ENCODE measurements at places on chromosomes 2 and 18.
A peak's percentile ranks its signal among the peaks of the same experiment; 100 is the strongest.

DNA sequence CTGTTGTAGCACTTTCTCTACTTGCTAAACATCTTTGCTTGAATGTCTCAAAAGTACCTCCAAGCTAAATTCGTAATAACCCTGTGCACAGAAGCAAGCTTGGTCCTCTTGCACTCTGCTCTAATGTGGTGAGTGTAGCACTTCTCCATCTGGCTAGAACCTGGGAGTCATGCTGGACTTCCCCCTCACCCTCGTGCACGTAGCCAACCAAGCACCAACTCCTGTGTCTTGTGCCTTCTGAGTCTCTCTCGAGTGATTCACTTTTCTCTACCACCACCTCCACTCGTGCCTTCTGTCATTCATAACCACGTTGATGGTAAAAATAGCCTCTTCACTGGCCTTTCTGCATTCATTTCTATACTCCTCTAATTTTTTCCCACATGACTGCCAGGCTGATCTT is 91.9 kb upstream of the KCNE4 start:
- DNase-seq = peak; percentile 35

DNA sequence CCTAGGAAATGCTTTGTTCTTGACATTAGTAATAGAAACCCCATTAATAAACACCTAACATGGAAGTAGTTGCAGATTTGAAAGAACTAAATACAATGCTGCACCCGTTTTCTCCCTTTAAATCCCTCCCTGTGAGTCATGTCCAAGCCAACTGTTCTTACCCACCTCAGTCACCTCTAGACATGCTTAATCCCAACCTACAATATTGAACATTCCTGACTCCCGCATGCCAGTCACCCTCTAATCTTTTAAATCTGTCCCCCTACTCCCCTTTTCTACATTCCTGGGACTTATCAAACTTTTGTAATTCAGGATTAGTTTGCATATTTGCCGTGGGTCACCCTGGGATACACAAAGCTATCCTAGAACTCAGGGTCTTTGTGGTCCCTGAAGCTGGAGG is 374.6 kb downstream of the IRS1 start:
- no peak for DNase-seq

DNA sequence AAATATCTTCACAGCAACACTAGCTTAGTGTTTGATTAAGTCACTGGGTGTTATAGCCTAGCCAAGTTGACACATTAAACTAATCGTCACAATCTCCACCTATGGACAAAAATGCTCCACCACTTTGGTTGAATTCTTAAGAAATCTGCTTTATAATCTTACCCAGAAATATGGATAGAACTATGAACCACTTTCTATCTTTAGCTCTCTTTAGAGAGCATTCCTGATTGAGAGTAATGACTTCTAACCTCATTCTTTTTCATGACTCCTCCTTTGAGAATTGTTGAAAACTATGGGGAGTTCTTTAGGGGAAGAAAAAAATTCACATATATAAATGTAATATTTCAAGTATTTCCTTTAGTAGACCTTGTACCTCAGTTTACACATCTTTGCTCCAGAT is 1282.2 kb upstream of the ZEB2 start:
- no peak for DNase-seq

GRCh38 chr18:45384962-45385315 is 230.3 kb upstream of the SLC14A2 start:
- no peak for DNase-seq

GRCh38 chr2:107132070-107132469 is 246.1 kb upstream of the ST6GAL2 start:
- no peak for DNase-seq

DNA sequence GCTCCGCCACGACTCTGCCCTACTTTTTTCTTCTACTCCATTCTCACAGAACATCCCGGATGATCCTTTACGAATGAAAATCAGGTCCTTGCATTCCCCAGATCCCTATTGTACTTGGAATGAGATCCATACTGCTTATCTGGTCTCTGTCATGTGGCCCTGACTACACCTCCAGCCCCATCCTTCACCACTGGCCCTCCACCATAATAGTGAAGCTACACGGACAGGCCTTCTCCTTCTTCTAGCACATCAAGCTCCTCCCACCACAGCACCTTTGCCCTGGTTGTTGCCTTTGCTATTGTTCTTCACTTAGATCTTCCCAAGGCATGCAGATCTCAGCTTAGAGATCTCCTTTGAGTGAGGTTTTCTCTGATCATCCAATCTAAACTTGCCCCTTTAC is 20.1 kb upstream of the RMDN2 start:
- no peak for DNase-seq

DNA sequence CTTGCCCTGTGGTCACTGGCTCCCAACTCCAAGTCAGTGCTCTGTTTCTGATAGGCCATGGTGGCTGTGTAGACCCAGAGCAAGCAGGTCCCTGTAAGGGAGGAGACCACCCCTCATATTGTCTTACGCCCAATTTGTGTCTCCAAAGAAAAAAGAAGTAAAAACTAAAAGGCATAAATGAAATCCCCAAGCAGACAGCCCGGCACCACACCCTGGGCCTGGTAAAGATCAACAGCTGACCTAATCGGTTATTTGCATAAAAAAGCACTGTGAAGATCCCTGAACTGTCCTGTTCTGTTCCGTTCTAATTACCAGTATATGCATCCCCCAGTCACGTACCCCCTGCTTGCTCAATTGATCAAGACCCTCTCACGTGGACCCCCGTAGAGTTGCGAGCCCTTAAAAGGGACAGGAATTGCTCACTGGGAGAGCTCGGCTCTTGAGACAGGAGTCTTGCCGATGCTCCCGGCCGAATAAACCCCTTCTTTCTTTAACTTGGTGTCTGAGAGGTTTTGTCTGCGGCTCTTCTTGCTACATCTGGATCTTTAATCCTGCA is 364.1 kb upstream of the HS6ST1 start:
- no peak for DNase-seq

DNA sequence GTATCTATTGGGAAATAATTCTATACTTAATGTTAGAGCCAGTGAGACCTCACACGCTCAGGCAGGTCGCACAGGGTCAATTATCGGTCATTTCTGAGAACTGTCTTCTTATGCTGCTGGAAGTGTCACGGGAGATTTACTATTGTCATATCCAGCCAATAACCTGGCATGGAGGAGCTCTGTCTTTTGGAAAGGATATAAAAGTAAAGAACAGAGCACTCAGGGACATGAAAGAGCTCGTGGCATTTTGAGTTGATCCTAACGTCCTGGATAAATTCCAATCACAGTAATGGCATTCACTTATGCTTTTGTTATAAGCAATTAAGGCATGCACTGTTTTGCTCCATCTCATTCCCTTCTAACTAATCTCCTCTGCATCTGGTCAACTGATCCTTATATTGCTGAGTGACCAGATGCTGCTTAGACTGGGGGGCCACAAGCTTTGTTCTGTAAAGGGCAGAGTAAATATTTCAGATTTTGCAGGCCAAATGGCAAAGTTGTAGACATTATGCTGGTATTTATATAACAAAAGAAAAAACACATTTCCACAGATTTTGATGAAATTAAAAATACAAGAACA is 453.5 kb upstream of the SMIM21 start:
- DNase-seq = no peak

DNA sequence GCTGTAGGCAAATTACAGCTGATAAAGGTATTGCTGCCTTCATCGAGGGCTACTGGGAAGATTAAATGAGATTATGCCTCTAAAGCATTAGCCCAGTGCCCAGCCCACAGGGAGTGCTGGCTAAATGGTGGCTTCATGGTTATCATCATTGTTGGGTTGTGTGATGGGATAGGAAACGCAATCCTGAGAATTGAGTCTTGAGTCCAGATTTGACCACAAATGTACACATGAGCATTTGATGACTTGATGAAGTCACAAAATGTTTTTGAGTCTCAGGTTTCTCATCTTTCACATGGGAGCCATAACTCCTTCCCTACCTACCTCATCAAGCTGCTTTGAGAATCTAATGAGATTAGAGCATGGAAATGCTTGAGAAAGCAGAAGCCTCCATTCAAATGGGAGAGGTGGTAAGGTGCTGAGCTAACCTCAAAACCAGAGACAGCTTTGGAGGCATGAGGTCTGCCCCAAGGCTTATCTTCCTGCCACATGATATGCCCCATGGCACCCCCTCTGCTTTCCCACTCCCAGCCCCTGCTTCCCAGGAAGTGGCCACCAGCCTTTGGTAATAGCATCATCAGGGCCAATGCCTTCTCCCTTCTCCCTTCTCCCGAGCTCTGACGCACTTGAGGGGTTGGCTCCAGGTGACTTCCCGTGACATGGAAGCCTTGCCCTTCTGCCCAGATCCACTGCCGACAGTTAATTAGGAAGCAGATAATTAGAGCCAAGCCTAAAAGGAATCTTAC is 149.4 kb upstream of the EPAS1 start:
- DNase-seq = no peak

DNA sequence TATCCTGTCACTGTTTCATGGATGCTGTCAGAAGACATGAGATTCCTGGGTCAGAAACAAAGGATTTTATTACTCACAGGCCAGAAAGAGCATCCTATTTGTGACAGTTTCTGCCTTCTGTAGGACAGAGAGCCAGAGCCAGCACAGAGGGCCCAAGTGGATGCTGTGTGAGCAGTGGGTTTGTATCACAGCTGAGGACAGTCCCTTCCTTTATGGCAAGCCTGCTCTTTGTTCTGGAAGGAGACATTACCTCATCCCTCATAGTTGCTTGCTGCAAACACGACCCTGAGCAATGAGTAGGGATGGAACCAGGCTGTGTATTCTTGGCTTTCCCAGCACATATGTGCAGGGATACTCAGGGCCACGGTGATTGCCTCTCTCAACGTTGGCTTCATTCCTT is 41.6 kb downstream of the ARHGEF4 start:
- DNase-seq = no peak

DNA sequence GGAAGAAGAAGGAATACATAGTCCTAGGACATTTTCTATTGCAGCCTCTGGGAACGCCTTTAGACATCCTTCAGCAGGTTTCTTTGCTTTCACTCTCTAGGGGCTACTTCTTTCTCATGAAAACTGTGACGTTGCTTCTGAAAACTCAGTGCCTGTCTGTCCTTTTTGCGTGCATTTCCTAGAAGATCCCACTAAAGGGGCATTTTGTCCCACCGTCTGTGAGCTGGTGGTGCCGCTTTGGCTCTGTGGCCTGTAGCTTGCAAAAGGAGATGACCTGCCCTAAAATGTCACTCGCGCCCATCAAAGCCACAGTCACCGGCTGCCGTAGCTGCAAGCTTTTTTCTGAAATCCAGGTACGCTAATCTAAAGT is 579 bp downstream of the STAT4 start:
- DNase-seq = no peak

DNA sequence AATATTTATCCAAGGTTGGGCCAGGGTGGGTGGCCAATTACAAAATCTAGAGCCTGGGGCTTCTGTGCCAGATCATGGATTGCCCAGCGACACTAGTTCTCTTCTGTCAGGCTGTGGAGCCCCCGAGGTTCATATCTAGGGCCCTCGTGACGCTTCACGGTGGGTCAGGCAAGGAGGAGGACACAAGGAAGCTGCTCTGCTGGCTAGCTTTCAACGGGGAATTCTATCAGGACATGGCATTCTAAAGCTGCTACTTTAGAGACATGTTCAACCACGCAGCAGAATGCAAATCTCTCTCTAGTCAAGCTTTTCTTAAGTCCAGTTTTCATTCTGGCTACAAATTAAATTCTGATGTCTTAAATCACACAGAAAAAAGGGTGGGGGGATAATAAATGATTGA is 180.2 kb downstream of the THADA start:
- DNase-seq = no peak

GRCh38 chr2:28453396-28453795 is 42.5 kb upstream of the PLB1 start:
- DNase-seq = no peak

DNA sequence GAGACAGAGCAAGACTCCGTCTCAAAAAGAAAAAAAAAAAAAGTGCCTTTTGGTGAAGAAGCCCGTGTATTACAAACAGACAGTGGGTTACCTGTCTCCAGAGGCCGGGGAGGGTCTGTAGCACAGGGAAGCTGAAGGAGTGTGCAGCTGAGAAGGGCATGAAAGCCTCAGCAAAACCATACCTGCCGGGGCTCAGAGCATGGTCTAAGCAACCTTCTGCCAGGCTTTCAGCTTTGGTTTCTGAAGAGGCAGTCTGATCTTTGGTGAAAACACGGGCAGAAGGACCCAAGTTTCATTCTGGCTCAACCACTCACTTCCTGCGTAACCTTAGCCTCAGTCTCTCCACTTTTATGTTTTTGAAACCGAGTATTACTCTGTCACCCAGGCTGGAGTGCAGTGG is 21.5 kb downstream of the SH2D6 start:
- no peak for DNase-seq

DNA sequence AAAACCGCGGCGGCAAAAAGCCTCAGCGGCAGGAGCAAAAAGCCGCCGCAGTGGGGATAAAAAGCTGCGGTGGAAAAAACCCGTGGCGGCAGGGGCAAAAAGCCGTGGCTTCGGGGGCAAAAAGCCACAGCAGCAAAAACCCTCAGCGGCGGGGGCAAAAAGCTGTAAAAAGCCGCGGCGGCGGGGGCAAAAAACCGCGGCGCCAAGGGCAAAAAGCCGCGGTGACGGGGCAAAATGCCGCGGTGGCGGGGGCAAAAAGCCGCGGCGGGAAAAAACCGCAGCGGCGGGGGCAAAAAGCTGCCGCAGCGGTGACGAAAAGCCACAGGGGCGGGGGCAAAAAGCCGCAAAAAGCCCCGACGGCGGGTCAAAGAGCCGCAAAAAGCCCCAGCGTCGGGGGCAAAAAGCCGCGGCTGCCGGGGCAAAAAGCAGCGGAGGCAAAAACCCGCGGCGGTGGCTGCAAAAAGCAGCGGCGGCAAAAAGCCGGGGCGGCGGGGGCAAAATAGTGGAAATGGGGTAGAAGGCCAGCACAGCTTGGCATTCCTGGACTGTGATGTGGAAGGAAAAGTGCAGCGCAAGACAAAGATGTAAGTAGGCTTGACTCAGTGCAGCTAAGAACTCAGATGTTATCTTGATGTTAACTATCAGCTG is 151.8 kb downstream of the ANKRD30BL start:
- DNase-seq = no peak

DNA sequence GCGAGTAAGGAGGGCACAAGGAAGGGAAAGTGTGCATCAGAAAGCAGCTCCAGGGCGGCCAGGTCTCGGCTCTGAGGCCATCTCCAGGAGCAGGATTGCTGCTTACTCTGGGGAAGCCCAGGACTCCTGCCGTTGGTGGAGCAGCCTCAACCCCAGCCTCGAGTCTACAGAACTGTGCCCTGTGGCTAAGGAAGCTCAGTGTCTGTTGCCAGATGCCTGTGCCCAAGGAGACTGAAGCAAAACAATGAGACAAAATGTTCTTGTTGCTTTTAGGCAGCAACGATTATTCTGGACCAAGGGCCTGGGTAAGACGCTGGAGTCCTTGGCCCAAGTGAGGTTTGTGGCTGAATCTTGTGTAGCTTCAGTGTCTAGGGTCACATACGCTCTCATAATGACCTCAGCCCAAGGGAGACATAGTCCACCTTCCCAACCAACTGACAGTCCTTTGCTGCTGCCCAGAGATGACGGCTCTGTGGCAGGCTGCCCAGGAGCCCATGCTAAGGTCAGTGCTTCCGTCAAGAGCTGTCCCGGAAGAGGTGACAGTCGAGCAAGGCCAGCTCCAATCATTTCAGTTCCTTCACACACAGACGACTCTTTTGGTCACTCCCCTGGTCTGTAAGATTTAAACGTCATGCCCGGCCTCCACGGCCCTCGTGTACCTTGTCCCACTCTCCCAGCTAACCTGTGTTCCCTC is 223.8 kb downstream of the TTC32 start:
- no peak for DNase-seq
